ENCODE measurements at places on chromosomes 2 and 18.

GRCh38 chr2:12737738-12738485 lies 21.2 kb downstream of the TRIB2 start:
- DNase-seq, result no peak

DNA sequence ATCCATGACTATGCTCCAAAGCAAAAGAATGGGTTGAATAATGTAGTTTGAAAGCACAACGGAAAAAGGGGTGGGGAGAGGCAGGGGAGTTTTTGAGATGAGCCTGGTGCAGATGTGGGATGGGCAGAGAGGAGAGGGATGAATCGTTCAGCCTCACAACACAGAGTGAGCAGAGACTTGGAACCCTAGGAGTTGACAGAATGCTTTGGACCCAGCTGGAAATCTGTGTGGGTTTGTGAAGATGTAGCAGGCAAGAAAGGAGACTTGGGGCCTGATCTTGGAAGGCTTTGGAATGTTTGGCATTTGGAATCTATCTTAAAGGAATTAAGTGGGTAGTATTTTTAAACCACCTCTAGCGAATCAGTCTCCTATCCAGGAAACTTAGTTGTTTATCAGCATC lies 66.0 kb upstream of the KCTD1 start:
- DNase-seq, result no peak

GRCh38 chr18:706405-706804 lies 6.0 kb downstream of the ENOSF1 start:
- peak; percentile 60 for DNase-seq

- no peak for DNase-seq
Observed at GRCh38 chr2:71792926-71793761, 339.8 kb downstream of the DYSF start.

GRCh38 chr2:172046080-172046678 lies 39.1 kb upstream of the DLX1 start:
- no peak for DNase-seq

GRCh38 chr2:26086155-26086637 lies 52.3 kb downstream of the RAB10 start:
- no peak for DNase-seq
